DMS153 (cell line): ENCODE measurements at places on chromosomes 1 and 21.

- peak; percentile 74 for DNase-seq
Observed at GRCh38 chr21:16419188-16419921, 689.6 kb downstream of the USP25 start.

DNA sequence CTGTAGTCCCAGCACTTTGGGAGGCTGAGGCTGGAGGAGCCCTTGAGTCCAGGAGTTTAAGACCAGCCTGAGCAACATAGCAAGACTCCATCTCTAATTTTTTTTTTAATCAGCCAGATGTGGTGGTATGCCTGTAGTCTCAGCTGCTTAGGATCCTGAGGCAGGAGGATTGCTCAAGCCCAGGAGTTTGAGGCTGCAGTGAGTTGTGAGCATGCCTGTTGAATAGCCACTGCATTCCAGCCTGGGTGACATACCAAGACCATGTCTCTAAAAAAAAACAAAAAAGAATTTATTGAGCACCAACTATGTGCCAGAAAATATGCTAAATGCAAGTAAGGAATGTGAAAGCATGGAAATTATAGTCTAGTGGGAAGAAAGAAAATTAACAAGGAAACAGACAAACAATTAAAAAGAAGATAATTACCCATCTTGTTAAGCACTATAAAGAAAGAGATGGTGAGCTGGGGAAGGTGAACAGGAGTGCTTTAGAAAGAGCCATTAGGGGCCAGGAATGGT, 104.0 kb upstream of the ZNF678 start:
- no peak for DNase-seq

GRCh38 chr1:233491953-233492620, 121.8 kb upstream of the KCNK1 start:
- DNase-seq, result no peak

DNA sequence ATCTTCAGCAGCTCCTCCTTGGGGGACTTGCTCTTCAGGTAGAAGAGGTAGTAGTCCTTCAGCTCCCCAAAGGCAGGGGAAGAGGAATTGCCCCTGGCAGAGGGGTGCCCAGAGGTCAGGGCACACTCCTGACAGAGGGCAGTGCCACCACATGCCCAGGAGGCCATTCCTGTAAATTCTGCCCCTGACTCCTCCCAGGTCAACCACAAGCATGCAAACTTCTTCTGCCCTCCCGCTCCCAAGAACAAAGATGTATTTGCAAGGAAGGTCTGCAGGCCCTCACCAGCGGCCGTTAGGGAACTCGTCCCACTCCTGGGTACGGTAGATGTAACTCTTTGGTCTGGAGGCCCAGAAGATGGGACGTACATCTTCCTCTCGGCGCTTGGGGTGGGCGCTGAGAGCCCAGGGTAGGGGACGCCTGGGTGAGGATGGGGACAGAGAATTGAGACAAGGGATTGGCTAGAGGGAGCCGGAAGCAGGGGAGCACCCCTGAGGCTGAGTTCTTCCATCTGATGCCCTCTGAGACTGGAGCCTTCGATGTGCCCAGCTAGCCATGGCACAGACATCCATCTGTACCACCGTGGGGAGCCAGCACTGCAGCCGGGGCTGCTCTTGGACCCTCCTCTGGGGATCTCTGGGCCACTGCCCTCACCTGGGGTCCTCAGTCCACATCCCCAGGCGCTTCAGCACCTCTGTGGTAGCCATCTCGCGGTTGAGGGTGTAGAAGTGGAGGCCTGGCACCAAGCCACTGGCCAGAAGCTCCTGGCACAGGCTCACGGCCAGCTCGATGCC, 11.1 kb downstream of the MTHFR start:
- no peak for DNase-seq

- DNase-seq, result no peak
Observed at GRCh38 chr1:208425096-208425495, 180.9 kb upstream of the PLXNA2 start.

DNA sequence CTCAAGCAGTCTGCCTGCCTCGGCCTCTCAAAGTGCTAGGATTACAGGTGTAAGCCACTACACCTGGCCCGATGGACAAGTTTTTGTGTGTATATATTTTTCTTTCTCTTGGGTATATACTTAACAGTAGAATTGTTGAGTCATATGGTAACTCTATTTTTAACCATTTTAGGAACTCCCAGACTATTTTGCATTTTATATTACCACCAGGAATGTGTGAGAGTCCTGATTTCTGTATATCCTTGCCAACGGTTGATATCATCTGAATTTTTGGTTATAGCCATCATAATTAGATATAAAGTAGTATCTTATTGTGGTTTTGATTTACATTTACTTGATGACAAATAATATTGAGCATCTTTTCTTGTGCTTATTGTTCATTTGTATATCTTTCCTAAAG, 20.7 kb downstream of the FNBP1L start:
- DNase-seq, result no peak

- DNase-seq, result no peak
Observed at GRCh38 chr1:75870951-75871350, 61.3 kb downstream of the ASB17 start.

DNA sequence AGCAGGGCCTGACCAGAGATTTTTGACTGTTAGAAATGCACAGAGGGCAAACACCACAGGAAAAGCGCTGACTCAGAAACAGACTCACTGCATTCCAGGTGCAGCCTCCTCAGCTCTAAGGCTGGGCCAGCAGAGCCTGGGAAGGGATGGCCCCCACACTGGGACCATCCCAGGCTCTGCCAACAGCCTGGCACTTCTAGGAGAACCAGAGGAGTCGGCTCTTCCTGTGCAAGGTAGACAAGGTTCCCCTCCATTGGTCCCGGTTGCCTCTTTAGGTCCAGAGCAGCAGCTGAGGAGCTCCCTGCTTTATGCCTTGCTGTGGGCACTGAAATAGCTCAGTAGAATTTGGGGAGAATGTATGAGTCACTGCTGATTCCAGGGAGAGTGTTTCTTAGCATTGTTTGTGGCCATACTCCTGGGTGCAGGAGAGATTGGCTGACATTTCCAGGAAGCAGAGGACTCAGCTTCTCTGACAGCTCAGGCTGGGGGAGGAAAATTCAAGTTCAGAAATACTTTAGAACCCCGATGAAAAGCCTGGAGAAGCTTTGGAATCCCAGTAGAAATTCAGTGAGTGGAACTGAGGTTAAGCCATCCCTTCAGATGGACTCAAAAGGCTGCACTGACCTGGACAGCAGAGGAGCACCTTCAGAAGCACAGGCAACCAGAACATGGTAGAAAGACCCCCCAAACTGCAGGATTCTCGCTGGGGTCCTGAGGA, 19.7 kb downstream of the PRAMEF1 start:
- no peak for DNase-seq

- no peak for DNase-seq
Observed at GRCh38 chr1:199546323-199546722, 481.2 kb upstream of the NR5A2 start.

DNA sequence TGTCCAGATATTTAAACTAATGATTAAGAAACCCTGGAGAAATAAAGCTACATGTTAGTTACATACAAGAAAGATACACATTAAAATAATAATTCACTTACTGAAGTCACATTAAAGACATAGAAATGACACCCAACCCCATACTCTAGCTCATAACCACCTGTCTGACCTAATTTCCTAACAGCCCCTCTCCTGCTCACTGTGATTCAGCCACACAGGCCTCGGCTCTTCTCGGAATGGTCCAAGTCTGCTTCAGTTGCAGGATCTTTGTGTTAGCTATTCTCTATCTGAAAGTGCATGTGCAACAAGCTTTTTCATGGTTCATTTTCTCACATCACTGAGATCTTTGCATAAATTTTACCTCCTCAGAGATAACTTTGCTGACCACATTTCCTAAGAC, 209.8 kb downstream of the TM2D1 start:
- no peak for DNase-seq

GRCh38 chr1:100122177-100122576, 10.6 kb downstream of the SASS6 start:
- no peak for DNase-seq

GRCh38 chr1:55358581-55358980, 143.4 kb upstream of the USP24 start:
- no peak for DNase-seq

GRCh38 chr1:106749491-106749890, 307.0 kb upstream of the PRMT6 start:
- DNase-seq, result no peak

GRCh38 chr21:38661197-38661871, 144.4 kb upstream of the ETS2 start:
- DNase-seq, result no peak

DNA sequence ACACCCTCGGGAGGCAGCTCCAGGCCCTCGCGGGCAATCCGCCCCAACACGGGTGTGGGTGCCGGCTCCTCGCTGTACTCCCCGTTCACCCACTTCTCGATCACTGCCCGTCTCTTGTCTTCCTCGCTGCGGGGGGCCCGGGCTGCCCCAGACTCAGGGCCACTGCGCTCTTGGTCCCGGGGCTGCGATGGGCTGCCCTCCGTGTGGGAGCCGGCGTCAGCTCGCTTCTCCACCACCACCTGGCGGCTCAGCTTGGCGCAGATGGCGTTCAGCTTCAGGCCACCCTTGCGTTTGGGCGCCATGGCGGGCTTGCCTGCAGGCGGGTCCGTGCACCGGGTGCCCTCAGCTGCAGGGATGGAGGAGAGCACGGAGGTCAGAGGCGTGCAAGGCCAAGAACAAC, 131.2 kb downstream of the CASZ1 start:
- DNase-seq, result no peak

GRCh38 chr1:165580931-165581871, 37.4 kb downstream of the LRRC52 start:
- no peak for DNase-seq

DNA sequence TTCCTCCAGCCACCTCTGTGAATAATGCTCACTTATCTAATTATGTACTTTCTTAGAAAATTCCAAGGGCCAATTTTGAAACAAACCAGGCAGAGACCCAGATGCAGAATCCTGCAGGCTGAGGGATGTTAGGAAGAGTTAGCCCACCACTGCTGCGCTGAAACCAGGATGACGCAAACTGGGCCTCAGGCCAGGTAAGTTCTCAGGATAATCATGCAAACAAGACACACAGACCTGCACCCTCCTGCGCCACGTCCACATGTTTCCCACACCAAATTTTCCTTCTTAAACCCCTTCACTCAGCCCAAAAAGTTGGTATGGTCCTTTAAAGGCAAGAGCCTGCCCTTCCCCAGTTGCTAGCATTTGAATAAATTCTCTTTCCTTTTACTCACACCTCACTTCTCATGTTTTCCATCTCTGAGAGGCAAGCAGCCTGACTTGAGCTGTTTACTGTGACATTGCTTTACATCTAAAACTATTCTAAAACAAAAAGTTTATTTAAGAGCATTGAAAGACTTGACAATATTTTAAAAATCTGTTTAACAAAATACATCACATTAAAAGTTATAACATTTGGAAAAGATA, 887.1 kb downstream of the LRRIQ3 start:
- no peak for DNase-seq

DNA sequence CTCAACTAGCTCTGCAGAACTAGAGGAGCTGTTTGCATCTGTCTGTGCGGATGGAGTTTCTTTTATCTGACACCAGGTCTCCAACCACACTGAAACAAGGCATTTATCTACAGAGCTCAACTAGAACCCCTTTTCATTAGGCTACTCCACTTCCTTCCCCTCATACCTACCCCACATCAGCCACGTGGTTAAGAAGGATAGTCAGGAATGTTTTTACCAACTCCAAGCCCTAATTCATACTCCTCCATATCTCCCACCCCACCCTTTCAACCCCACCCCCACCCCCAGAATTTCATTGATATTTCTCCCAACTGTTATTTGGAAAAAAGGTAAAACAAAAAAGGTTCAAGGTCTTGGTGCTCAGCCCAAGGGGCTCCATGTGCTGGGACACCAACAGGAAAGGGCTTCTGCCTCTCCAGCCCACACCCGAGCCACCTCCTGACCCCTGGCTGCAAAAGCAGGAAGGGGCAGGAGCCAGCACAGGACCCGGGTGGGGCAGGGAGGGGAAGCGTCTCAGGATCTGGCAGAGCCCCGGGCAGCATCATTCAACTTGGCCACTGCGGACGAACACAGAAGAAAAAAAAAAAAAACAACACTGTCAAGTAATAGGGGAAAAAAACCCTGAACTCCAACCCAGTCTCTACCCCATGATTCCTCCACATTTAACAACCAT, 7.0 kb downstream of the ENSA start:
- no peak for DNase-seq

DNA sequence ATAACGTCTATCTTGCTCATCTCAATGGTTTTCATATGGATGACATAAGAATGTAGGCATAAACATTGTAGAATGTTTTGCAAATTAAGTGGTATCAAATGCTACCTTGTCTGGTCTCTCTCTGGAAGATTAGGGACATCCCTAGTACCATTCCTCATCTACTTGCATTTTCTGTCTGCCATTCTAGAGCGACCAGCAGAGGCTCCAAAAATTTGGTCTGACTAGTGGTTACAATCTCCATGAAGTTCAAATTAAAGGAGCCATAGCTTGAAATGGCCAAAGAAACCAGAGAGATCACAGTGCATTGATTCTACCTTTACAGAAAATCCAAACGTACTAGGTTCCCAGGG, 1.1 kb downstream of the CD84 start:
- DNase-seq, result no peak

GRCh38 chr1:170670802-170671628, 7.1 kb downstream of the PRRX1 start:
- no peak for DNase-seq

DNA sequence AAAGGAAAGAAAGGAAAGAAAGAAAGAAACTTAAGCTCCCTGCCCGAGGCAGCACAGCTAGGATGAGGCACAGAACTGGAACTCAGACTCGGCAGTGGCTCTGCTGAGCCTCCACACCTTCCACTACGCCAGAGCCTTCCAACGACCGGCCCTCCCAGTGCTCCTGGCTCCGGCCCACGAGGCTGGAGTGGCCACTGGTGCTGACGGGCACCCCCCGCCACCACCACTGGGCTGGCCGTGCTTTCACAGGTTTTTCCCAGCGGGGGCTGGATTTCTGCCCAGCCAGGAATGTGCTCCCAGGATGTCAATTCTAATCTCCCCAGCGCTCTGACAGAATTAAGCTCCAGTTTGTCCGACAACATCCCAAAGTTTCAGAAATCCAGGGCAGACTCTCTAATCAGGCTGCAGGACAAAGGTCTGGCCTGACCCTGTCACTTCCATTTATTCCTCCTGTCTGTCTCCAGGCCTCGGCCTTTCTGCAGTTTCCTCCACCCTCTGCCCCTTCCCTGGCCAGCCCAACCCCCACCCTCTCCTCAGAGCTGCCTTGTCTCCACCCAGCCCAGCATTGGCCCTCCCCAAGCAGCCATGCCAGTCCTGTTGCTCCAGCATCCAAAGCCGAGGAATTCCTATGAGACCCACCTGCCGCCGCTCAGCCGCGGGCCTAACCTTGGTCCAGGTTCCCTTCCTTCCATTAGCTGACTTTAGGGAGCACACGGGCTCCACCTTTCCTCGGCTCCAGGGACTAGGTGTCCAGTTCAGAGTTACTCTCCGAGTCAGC, 81.9 kb downstream of the CASZ1 start:
- DNase-seq, result no peak

- no peak for DNase-seq
Observed at GRCh38 chr1:5385096-5385799, 607.0 kb downstream of the NPHP4 start.

DNA sequence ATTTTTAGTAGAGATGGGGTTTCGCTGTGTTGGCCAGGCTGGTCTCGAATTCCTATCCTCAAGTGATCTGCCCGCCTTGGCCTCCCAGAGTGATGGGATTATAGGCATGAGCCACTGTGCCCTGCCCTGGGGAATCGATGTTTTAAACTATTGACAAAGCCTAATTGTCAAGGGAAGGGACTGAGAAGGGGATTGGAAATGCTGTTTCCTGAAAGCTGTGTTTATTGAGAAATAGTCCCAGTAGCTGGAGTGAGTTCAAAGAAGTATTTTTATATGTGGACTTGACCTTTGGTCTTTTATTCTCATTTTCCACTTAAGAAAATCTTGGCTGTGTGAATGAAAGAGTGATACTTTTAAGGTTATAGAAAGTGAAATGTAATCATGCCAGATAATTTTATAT, 47.5 kb downstream of the KIF1B start:
- DNase-seq, result no peak

GRCh38 chr21:34946385-34946840, 102.7 kb downstream of the RUNX1 start:
- DNase-seq, result no peak
